Heart left ventricle (tissue), 16 donors: ENCODE measurements at places on chromosomes 11 and 22. TPM values are rescaled to one million over a fixed set of nuclear protein-coding genes. Genes with fewer than 3 reads are reported as not detected.

The ZC3H12C gene
- total RNA-seq, result 14.3 TPM

The PIM3 gene
- total RNA-seq, result 44.6 TPM

The NLRP14 gene
- not detected for total RNA-seq

The MS4A2 gene
- total RNA-seq, result 0.21 TPM

The POLA2 gene
- total RNA-seq, result 5.3 TPM

The OR5A1 gene
- not detected for total RNA-seq

The SCUBE2 gene
- 3.0 TPM for total RNA-seq

The SH3BP1 gene
- total RNA-seq, result 2.1 TPM

The POU2AF3 gene
- 0.51 TPM for total RNA-seq

The GTPBP1 gene
- total RNA-seq, result 24.4 TPM

The CRYBB3 gene
- not detected for total RNA-seq

The MS4A6E gene
- not detected for total RNA-seq
